ENCODE measurements at places on chromosomes 5 and 9.
A peak's percentile ranks its signal among the peaks of the same experiment; 100 is the strongest.

- no peak for DNase-seq
Measured at GRCh38 chr5:170761708-170762066, 21.8 kb upstream of the GABRP start.

DNA sequence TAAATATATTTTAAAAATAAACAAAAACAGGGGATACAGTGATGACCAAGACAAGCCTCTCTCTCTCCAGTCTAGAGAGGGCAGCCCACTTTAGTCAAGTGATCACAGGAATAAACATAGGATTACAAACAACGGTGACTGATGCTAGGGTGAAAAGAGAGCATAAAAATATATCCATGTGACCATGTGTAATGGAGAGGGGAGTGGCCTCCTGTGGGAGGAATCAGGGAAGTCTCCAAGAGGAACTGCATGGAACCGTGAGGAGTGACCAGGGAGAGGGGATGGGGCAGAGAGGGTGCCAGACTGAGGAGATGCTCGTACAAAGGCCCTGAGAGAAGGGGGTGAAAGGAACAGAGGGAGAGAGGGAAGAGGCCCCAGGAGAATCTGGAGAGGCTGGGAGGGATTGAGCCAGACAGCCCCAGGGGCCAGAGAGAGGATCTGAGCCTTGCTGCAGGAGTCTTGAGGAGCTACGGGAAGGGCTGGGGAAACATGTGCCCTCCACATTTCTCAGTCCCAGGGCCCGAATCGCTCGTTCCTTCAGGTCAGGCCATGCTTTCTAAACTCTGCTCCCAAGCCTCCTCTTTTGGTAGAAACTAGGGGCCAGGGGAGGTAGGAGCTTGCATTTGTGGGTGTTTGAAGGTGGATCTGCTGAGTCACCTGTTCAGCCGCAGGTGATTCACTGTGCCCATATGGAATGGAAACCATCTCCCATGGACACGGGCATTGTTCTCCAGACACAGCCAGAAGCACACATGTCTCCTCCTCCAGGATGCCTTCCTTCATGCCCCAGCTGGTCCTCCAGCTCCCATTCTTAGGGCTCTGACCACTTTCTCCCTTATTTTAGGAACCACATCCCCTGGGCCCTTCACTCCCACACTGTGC is 63.8 kb downstream of the PAX5 start:
- DNase-seq = no peak

- DNase-seq = no peak
Measured at GRCh38 chr5:31235381-31235780, 41.9 kb downstream of the CDH6 start.

- no peak for DNase-seq
Measured at GRCh38 chr5:134110382-134110781, 4.1 kb upstream of the TCF7 start.

- DNase-seq = no peak
Measured at GRCh38 chr9:129415942-129416651, 204.8 kb downstream of the C9orf50 start.

DNA sequence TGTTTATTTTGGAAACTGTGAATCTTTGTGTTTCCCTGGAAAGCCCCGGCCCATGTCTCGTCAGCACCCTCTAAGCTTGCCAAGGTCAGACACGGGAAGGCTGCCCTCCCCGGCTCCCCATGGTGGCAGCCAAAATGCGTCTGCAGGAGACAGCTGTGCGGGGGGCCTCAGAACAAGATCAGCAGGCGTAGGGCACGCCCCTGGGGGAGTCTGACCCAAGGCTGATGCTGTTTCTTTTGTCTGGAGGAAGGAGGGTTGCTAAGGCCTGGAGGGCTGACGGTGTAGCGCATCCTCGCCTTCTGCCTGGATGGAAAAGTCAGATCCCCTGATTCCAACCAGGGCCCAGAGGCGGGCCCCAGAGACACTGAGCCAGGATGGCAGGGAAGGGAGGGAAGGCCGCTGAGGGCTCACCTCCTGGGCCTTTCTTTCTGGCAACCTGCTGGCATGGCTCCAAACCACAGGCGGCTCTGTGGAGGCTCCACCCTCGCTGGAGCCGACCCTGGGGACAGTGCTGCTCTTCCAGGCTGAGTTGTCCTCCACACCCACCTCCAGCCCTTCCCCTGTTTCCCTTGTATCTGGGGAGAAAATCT is 57.2 kb downstream of the OLFM1 start:
- no peak for DNase-seq

DNA sequence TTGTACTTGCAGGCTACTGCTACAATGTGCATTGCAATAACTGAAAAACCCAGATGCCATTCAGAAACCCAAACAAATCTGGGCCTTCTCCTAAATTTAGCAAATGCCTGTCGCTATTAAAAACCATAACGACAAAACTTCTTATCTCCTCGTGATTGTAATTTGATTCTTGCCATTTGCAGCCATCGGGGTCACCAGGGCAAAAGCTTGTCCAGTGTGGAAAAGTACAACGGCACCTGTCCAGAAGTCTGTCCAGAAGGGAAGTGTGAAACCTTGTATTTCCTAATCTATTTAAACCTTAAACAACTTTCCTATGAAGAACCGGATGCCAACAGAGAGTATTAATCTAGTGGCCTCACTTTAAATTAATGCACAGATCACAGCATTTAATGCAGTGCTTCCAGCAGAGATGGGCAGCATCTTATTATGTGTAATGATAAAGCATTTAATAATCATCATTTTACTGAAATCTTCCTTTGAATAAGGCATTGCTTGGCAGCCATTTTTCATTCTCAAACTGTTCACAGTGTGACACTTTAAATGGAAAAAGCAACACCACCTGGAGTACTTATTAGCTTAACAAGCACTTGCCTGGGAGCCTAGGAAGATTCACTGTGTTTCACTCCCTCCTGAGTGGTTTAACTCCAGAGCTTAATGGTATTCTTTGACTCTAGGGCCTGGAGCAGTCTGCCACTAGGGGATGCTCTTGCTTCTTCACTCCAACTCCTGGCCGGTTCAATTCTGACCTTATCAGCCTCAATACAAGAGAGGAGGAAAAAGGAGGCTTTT is 4.9 kb upstream of the C7 start:
- DNase-seq = no peak

DNA sequence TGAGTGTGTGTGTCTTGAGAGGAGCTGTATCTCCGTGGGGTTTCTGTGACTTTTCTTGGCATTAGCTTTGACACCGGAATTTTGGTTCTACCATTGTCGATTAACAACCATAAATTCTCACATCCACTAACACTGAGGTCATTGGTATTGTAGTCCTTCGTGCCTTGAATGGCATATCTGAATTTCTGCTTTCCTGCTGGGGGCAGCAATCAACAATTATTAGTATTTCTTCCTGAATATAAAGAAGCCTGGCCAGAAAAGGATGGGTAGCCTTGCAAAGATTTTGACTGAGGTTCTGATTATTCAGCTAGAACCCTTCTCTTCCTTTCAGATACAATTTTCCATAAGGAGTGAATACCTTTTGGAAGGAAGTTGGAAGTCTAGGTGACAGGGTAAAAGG is 33.5 kb upstream of the SHOC1 start:
- DNase-seq = no peak

GRCh38 chr5:180844432-180844831 is 16.6 kb downstream of the ZFP62 start:
- no peak for DNase-seq

GRCh38 chr9:11319538-11319937 is 706.7 kb upstream of the PTPRD start:
- no peak for DNase-seq

- no peak for DNase-seq
Measured at GRCh38 chr5:58135571-58136335, 324.1 kb downstream of the PLK2 start.

DNA sequence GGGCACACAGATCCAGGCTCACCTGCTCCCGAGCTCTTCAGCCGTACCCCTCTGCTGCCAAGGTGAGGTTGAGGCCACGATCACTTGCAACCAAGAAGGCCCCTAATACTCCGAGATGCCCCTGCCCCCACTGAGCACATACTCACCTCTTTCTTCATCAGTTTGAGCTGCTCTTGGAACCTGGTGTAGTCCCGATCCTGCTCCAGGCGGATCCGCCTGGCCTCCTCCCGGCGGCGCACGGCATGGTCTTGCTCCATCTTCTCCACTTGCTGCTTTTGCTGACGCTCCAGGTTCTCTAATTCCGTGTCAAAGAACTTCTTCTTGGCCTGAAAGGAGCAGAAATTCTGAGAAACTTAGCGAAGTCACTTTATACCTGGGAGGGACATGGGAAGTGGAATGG is 75.7 kb upstream of the FBXW11 start:
- DNase-seq = no peak

- DNase-seq = peak; percentile 6
Measured at GRCh38 chr9:92664394-92665152, 5.4 kb downstream of the IPPK start.

- no peak for DNase-seq
Measured at GRCh38 chr9:124428751-124429529, 13.7 kb upstream of the PSMB7 start.

GRCh38 chr5:113607361-113607760 is 93.9 kb downstream of the YTHDC2 start:
- no peak for DNase-seq

GRCh38 chr9:129513282-129513681 is 107.6 kb downstream of the C9orf50 start:
- DNase-seq = no peak

DNA sequence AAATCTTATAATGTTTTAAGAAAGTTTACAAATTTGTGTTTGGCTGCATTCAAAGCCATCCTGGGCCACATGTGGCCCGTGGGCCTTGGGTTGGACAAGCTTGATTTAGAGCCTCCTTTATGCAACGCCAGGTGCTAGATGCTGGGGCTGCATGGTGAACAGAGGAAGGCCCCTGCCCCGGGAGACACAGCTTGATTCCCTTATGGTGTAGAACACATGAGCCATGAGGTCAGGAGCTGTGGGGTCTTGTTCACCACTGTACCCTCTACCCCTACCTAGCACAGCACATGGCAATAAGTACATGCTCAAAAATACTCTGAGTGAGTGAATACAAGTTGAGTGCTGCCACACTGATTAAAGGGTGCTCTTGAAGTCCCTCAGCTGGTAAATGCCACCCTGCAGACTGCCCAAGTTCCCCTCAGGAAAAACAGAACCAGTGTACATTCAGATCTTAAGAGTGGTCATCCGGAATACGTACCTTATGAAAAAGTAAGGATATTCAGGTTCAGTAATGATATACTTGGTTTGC is 71.9 kb downstream of the ARRDC3 start:
- DNase-seq = no peak

- no peak for DNase-seq
Measured at GRCh38 chr5:122102825-122103224, 24.8 kb upstream of the LOX start.

DNA sequence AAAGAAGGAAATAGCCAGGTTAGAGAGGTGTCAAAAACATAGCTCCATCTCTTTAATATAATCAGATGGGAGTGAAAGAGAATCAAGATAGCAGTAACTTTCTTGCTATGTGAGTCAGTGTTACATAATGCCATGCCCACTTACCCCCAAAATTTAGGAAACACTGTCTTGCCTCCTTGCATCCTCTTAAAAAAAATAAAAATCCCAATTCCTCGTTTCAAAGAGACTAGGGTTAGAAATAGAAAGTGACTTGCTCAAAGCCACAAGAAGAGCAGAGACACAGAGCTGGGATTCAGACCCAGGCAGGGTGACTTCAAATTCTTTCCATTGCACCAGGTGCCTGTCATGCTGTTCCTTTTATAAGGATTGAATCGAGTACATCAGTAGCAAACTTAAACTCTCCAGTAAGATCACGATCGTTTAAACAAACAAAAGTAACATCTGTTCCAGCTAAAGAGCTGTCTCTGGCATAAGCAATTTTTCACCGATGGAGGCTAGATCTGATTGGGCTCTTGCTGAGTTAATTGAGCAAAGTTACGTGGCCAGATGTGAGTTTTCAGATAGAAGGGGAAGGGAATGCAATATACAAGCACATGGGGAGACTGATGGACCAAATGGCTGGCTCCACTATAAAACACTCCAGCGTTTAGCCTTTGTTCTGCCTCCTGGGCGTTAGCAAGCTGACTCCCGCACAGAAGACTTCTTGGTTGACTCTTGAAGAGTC is 176.9 kb downstream of the PALM2AKAP2 start:
- DNase-seq = no peak

GRCh38 chr9:132575811-132576210 is 6.6 kb upstream of the BARHL1 start:
- DNase-seq = no peak

DNA sequence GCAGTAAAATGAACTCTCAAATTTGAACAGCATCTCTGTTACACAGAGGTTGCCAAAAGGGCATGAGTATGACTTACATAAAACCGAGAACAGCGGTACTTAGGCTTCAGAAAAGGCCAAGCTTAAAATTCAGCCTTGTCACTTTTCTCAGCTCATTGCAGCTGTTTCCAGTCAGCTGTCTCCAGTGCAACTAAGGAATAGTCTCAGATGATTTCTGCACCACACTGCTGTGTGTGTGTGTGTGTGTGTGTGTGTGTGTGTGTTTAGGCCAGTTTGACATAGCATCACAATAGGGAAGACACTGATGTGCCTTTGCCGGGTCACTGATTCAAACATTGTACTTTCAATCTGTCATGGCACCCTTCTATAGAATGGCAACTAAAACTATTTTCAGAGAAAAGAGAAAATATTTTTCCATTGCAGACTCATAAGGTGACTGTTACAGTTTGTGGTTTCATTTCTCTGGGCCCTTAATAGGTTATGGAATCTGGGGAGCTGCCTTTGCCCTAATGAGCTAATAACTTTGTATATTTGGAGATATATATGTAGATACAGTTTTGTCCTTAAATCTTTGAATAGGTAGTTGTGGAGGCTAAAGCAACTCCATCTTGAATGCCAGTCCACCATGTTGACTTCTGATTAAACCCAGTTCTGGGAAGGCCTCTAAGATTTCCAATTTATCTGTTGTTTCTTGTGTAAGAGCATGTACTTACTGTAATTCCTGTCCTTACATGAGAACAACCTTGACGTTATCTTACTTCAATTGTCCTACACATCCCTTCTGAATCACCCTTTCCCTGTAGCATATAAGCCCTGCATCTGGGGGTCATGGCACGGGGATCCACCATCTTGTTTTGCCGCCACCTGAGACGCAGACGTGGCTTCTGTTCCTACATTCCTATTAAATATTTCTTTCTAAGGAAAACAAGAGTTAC is 4.5 kb downstream of the LSM11 start:
- DNase-seq = no peak

- DNase-seq = no peak
Measured at GRCh38 chr5:56489272-56489671, 256.1 kb upstream of the ANKRD55 start.

DNA sequence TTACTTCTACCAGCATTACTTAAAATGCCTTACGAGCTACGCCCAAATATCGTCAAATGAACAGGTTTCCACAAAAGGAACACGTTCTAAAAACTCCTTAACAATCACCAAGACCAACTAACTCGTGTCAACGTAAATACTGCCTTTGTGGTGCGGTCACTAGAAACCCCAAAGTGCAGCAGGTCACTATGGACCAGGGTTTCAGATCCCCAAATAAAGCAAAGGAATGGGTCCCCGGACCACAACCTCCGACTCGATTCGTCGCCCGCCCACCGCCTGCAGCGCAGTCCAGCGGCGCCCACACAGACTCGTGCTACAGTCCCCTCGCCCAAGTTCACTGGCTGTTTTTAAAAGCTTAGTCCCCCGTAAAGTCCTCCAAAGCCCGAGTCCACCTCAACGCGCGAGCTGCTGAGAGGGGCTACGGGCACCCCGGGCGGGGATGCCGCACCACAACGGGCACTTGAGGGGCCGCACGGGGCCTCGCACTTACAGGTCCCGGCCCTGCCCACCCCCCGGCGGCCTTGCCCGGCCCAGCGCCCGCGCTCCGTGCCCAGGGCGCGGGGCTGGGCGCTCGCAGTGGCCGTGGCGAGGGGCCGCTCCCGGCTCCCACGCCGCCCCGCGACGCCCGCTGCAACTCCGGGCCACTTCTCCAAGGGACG is 1.1 kb downstream of the NFIB start:
- DNase-seq = no peak
